ENCODE measurements at places on chromosomes 16 and 17.

DNA sequence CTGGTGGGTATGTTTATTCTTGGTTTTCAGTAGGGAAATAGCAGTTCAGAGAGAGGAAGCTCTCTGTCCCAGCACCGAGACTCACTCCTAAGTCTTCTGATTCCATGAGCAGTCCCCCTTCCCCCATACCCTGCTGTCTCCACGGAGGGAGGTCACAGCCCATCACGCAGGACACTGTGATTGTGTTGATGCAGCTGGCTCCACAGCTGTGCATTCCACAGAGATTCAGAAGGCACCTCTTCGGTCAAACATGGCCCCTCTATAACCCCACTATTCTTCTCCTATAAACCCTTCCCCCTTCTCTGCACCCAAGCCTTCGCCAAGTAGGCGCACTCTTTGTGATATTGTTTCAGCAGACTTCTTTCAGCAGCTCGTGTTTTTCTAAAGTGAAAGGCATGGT lies 104.3 kb upstream of the HLF start:
- DNase-seq: no peak

DNA sequence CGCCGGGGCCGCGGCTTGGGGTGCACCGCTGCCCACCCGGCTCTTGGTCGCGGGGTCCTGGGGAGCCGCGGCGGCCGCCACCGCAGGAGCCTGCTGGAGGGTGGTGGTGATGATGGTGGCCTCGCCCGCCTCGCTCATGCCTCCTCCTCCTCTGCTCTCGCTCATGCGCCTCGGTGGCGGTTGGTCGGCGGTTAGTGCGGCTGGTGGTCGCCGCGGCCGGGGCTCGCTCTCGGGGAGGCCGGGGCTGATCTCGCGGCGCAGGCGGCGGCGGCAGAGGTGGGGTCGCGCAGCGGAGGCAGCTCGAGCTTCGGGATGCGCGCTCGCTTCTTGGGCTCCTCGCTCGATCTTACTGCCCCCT lies 41.6 kb downstream of the AHSP start:
- DNase-seq: no peak

- no peak for DNase-seq
Observed at GRCh38 chr17:1830288-1830687, 483 bp downstream of the RPA1 start.

DNA sequence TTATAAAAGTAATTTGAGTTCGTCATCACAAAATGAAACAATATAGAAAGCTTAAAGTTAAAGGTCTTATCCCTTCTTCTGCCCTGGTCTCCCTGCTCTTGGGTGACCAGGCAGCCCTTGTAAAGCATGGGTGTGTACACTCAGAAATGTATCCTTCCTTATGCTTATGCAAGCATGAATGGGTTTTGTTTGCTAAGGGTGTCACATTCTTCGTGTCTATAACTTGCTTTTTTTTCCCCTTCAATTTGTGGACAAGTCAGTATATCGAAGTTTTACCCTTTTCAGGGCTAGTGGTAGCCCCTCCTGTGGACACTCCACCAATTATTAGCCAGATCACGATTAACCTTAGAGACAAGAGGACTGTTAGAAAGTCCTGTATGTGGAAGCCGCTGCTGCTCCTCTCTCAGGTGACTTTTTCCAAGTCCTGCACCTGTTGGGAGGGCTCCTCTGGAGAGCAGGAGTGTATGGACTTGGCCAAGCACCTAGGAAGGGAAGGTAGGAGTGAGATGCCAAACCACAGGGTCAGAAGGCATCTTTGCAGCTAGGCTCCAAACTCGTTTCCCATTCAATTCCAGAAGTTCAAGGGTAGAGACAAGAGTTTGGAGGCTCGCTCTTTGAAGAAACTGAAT lies 50.9 kb downstream of the LDHD start:
- DNase-seq: no peak

GRCh38 chr17:45719335-45720071 lies 64.6 kb upstream of the CRHR1 start:
- DNase-seq: no peak

DNA sequence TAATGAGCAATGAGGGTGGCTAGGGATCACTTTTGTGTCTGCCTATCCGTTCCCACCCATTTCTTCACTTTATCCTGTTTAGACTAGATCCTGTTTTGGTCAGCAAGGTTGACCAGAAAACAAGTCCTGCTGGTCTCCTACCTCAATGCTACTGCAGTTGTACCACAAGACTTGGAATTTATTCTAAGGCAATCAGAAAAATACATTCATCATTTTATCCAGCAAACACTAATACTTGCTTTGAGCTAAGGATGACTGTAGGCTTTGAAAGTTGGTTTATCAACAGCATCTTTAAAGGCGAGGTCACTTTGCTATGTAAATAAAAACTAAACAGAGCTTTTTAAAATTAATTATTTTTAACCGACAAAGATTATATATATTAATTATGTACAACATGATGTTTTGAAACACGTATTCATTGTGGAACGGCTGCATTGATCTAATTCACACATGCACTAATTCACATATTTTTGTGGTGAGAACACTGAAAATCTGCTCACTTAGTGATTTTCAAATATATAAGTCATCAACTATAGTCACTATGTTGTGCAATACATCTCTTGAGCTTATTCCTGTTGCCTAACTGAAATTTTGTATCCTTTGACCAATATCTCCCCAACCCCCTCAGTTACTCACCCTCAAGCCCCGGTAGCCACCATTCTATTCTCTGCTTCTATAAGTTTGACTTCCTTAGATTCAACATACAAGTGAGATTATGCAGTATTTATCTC lies 125.9 kb upstream of the HS3ST3A1 start:
- DNase-seq: no peak

DNA sequence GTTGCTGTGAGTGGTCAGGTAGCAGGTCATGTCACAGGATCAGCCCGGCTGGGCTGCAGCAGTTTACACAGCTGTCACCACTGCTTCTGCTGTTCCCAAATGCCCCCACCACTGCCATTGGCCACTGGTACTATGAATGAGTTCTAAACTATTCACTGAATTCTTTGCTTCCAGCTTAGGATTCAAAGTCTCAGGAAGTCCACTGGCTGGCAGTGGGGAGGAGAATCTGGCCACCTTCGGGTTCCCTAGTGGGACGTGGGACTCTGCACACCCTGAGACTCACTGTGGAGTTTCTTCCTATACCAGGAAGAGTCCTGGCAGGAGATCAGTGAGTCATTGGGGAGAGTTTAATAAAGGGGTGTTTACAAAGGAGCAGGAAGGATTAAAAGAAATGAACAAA lies 6.9 kb downstream of the MT1X start:
- DNase-seq: no peak

DNA sequence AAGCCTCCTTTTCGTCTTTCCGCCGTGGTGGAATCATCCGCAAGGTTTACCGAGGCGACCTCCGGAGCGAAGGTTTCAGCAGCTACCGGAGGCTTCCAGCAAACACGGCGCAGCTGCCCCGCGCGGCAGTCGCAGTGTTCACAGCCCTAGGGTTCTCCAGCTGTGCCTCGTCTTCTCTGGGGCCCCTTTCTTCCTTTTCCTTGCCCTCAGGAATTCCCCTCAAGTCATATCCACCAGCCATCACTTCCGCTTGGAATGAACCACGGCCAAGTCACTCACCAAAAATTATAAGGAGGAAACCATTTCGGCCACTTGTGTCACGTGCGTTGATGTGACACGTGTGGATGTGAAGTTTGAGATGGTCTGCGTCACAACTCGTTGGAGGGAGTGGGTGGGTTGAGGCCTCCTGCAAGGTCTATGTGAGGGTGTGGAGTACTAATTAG lies 636 bp upstream of the ERN1 start:
- no peak for DNase-seq

DNA sequence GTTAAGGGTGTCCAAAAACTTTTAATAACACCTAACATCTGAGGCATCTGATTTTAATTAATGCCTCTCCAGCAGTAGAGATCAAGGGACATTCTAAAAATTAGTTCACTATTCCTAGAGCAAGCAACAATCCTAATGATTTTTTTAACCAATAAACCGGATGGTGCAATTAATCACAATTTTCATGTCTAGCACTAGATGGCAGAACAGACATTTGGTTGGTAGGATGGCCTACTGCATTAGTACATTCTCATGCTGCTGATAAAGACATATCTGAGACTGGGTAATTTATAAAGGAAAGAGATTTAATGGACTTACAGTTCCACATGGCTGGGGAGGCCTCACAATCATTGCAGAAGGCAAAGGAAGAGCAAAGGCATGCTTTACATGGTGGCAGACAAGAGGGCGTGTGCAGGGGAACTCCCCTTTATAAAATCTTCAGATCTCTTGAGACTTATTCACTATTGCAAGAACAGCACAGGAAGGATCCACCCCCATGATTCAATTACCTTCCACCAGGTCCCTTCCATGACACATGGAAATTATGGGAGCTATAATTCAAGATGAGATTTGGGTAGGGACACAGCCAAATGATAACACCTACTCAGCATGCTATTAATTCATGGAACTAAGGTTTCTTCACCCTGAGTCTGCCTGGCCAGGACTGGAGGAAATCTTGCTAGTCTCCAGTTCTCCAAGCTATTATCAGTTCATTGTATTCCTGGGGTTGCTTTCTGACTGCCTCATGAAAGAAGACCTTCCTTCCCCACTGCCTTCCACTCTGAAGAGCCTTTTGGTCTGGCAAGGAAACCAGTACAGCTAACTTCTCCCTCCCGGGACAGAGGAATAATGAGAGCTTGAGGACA lies 24.8 kb downstream of the HS3ST3A1 start:
- DNase-seq: no peak

- peak; percentile 9 for DNase-seq
Observed at GRCh38 chr16:72066747-72067146, 3.7 kb downstream of the HPR start.

GRCh38 chr17:57372156-57372555 lies 115.8 kb downstream of the MSI2 start:
- DNase-seq: no peak

- no peak for DNase-seq
Observed at GRCh38 chr17:45857977-45858708, 13.5 kb downstream of the SPPL2C start.

- no peak for DNase-seq
Observed at GRCh38 chr17:41464682-41465081, 2.5 kb downstream of the KRT32 start.

DNA sequence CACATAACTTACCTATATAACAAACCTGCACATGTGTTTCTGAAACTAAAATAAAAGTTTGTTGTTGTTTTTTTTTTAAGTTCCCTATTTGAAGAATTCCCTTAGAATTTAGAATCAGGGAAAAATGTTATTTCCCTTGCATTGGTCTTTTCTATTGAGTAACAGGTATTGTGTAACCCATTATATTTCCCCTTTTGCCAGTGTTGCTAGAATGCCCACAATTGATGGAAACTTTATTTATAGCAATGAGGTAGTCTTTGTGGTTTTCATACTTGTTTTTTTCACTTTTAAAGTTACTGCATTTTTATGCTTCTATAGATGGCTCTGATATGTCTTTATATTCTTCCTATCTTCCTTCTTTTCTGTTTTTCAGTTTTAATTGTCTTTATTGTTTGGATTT lies 3.9 kb downstream of the NLRP1 start:
- DNase-seq: peak; percentile 37

GRCh38 chr16:15415511-15415985 lies 18.8 kb upstream of the BMERB1 start:
- DNase-seq: no peak

- DNase-seq: no peak
Observed at GRCh38 chr17:38602956-38603785, 2.6 kb downstream of the SRCIN1 start.

- no peak for DNase-seq
Observed at GRCh38 chr16:21580807-21581206, 18.6 kb upstream of the METTL9 start.

DNA sequence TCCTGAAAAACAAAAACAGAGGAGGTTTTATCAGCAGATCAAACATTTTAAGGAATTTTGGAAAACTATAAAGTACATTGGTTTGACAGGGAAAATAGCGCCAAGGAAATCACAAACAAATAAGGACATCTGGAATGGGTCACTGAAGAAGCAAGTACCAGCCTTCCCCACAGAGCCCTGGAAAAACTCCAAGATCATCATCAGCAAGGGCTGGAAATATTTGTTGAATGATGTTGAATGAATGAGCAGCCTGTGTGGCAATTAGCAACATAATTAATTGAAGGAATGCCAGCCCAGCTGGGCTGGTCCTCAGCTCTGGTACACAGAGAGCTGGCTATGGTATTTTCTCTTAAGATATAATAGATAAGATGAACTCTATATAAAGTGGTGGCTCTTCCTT lies 290.4 kb downstream of the HS3ST3A1 start:
- DNase-seq: no peak
